ENCODE measurements at places on chromosomes 6 and 20. TPM values are rescaled to one million over a fixed set of nuclear protein-coding genes. Genes with fewer than 3 reads are reported as not detected.

LKAAEAR1 gene
- total RNA-seq: not detected

AVP gene
- total RNA-seq: not detected

FOXO3 gene
- total RNA-seq: 22.6 TPM

PHACTR3 gene
- total RNA-seq: 0.25 TPM

KCNB1 gene
- total RNA-seq: 6.5 TPM

HCRTR2 gene
- not detected for total RNA-seq

SLC52A3 gene
- total RNA-seq: 0.18 TPM

FOXP4 gene
- total RNA-seq: 24.6 TPM

TRAPPC3L gene
- total RNA-seq: not detected

BPIFA1 gene
- not detected for total RNA-seq

QRSL1 gene
- 6.0 TPM for total RNA-seq

SMPDL3A gene
- 29.3 TPM for total RNA-seq

- no peak for DNase-seq
Observed at GRCh38 chr20:52985687-52986086, 13.5 kb downstream of the TSHZ2 start.

DNA sequence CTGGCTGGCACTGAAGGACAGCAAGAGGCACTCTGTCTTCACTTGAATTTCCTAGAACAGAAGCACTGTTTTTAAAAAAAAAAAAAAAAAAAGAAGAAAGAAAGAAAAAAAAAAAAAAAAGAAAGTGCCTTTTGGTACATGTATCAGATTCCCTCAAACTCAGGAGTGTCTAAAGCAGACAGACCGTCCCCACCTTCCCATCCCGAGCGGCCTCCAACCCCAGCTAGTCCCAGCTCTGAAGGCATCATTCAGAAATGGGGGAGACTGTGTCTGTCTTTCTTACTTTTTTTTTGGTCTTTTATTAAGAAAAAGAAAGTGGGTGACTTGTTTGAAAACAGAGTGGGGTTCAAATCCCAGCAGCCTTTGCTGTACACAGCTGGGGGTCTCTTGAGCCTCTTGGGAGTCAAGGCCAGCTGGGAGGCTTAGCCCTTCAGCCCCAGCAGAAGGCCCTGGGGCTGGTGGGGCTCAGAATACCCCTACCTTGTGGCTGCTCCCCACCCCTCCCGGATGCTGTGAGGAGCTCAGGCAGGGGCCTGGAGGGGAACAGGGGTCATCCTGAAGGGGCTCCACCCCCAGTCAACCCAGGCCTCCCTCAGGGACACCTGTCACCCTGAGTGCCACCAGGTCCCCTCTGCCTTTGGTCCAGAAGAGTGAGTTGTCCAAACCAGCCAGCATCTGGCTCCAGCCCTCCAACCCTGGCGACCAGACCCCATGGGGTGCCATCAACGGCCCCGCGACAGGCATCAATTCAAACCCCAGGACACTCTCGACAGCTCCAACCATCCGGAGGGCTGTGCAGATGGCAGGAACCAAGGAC lies 128.3 kb downstream of the TAF4 start:
- DNase-seq: no peak

- no peak for DNase-seq
Observed at GRCh38 chr6:100731411-100731810, 149.7 kb downstream of the ASCC3 start.

DNA sequence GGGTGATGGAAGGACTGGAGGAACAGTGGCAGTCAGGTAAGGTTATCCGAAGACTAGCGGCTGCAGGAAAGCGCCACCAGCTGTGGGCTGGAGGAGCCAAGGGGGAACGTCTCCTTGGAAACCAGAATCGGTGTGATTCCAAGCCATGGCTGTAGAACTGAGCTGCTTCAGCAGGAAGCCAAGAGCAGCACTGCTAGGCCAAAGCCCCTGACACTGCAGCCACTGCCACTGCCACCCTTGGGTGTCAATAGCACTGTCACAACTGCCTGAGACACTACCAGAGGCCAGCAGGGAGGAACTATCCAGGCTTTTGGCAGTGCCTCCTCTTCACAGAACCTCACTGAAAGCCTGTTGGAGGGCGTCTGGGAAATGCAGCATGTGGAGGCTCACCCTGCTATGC lies 289.6 kb upstream of the SUPT3H start:
- DNase-seq: no peak

- no peak for DNase-seq
Observed at GRCh38 chr6:152637296-152638047, at the start of gene SYNE1. Gene SYNE1, minus strand, starts transcription at chr6:152637362. Its CDS starts 9,031 bp downstream, at chr6:152628331.

GRCh38 chr6:157980288-157981131 lies 1.2 kb upstream of the SYNJ2 start:
- DNase-seq: no peak

DNA sequence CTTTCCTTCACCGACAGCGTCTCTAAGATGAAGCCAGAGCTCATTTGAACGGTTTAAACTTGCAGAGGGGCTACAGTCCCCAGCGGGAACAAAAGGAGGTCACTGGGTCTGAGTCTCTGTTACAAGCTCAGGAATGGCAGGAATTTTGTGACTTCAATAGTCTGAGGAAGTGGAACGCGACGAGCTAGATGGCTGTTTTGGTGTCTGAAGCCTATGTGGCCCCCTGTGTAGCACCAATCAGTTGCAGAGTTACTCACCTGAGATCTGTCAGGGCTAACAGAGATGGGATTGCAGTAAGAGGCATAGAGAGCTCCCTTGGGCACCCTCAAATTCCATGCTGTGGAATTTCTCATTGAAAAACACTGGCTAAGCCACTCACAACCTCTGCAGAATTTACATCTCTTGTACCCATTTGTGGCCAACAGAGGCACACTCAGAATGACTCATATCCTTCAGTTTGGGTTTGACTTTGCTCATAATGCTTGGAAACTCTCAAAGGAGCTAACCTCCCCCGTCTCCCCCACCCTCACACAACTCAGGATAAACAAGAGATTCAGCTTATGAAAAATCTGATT lies 7.1 kb upstream of the TCP11 start:
- no peak for DNase-seq

DNA sequence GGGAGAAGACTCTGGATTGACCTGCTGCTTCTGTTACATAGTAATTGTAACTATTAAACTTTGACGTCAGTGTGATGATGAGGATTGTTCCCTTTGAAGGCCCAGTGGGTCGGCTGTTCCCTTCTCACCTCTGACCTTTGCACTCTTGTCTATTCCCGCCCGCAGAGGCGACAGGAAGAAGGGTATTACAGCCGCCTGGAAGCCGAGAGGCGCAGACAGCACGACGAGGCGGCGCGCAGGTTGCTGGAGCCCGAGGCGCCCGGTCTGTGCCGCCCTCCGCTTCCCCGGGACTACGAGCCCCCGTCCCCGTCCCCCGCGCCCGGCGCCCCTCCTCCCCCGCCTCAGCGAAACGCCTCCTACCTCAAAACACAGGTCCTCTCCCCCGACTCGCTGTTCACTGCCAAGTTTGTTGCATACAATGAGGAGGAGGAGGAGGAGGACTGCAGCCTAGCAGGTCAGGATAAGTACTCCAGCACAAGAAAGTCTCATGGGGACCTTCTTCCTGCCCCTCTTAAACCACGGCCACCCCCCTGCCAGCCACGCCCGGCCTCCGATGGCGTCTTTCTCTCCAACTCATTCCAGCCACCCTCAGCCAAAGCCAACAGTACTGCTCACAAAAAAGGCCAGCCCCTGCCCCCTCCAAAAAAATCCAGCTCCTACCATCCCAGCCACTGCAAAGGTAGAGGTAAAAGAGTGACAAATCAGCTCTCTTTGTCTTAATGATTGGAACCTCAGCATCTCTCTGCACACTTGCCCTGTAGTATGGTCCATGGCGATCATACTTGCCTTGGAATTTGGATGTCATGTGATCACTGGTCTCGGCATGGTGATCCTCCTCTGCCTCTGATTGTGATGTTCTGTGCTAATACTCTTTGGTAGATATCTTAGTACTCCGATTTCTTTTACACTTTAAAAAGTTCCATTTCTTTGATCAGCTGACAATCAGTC lies 31.6 kb upstream of the KIF25 start:
- DNase-seq: peak; percentile 82

GRCh38 chr6:111691345-111692225 lies 85.9 kb upstream of the TRAF3IP2 start:
- DNase-seq: no peak

DNA sequence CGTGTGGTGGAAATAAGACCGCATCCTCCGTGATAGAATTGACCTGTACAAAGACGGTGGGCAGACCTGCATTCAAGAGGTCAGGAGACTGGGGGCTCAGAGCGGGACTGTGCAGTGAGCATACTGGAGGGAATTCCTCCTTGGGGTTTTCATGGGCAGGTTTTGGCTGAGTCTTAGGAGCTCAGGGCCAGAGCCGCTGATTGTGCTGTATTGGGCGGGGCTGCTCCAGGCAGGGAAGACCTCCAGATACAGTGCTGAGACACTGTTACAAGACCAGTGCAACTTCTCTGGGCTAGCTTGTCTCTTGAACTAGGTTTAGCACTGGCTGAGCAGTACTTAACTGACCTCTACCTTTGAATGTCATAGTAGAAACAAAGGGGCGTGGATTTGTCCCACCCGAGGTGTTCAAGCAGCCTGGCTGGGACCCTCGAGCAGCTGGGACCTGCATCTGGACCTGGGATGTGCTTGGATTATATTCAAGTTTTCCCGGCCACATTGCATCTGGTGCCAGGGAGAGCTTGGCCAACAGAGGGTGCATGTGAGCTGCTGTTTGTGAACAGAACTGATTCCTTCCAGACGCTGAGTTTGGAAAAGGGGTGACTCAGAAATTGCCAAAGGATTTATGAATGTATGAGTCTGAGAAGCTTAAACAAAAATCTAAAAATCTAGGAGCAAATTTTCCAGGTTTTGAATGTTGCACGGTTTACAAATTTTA lies 33.4 kb upstream of the SLC22A1 start:
- DNase-seq: peak; percentile 76

- no peak for DNase-seq
Observed at GRCh38 chr6:90097356-90097755, 199.3 kb downstream of the BACH2 start.

DNA sequence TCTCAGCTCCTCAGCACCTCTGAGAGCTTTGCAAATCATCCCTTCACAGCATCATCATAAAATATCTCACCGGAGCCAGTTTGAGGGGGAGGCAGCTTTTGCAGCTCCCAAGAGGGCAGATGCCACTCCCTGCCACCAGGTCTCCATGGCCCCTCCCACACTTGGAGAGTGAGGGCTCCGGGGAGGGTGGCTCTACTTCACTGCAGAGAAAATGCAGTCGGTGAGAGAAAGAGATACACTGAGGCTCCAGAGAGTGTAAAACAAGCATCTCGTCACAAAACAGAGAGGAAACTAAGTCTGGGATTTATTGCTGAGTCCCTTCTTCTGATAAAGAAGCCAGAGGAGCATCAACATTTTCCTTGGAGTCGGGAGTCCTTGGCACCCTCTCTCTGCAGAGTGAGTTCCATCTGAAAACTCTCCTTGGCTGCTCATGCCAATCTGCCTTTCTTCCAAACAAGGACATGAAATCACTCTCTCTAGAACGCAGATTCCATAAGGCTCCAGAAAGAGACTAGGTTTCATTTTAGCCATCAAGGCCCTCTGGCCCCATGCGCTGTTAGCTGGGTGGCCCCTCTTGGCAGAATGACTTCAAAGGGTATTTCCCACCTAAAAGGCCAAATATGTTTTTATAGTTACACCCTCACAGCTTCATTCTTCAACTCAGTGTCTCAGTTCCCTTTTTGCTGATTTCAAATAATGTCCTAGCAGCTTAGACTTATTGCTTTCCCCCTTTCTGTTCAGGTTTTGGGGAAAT lies 70.6 kb upstream of the F13A1 start:
- no peak for DNase-seq

DNA sequence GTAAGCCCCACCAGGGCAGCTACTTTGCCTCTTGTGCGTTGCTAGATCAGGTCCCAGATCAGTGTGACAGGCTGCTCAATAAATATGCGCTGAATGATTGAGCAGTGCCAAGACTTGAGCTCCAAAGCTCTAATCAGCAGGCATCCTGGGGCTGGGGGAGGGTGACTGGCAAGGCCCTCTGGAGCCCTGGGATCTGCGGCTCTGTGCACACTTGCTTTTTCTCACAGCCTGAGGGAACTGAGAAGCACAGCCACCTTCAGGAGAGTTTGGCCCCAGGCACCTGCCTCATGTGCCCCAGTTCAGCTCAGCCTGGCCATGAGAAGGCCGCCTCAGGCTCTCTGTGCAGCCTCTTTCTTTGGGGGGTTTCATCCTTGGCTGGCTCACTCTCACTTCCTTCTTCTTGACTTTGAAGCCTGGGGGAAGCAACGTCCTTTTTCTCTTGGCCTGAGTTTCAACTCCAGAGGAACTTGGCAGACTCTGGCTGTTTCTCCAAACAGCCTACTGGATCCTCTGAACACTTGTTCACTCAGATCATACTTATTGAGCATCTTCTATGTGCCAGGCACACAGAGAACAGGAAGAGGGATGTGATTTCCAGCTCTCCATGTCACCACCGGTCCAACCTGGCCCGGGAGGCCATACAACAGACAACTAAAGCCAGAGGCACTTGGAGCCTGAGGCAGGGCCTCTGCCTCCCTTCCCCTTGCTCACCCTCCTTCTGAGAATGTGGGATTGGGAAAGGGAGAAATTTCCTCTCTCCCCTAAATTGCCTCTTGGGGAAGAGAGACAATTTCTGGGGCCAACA lies 114.0 kb downstream of the VEGFA start:
- DNase-seq: no peak

- DNase-seq: no peak
Observed at GRCh38 chr6:39273406-39273821, 40.8 kb downstream of the KCNK17 start.

GRCh38 chr6:43823879-43824702 lies 54.1 kb downstream of the VEGFA start:
- DNase-seq: peak; percentile 93
